ENCODE measurements at places on chromosomes 2 and 18.

GRCh38 chr2:22487541-22487940 lies 897.4 kb upstream of the KLHL29 start:
- DNase-seq = no peak

GRCh38 chr2:106534471-106534870 lies 47.3 kb downstream of the CD8B2 start:
- DNase-seq = no peak

DNA sequence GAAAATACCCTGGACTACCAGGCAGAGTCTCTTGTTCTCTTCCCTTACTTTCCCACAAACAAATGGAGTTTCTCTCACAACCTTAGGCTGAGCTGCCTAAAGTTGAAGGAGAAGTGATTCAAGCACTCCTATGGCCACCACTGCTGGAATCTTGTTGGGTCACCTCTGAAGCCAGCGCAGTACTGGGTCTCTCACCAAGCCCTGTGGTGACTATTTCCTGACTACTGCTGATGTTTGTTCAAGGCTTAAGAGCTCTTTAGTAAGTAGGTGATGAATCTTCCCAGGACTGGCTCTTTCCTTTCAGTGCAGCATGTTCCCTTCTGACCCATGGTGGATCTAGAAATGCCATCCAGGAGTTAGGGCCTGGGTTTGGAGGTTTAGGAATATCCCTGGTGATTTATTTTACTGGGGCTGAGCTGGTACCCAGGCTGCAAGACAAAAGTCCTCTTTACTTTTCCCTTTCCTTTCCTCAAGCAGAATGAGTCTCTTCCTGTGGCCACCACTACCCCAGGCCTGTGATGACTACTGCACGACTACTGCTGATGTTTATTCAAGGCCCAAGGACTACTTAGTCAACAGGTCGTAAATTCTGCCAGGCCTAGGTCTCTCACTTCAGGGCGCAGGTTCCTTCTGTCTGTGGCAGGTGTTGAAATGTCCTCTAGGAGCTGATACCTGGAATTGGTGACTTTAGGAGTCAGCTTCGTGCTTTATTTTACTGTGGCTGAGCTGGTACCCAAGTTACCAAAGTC lies 121.8 kb downstream of the SLC4A10 start:
- DNase-seq = no peak

DNA sequence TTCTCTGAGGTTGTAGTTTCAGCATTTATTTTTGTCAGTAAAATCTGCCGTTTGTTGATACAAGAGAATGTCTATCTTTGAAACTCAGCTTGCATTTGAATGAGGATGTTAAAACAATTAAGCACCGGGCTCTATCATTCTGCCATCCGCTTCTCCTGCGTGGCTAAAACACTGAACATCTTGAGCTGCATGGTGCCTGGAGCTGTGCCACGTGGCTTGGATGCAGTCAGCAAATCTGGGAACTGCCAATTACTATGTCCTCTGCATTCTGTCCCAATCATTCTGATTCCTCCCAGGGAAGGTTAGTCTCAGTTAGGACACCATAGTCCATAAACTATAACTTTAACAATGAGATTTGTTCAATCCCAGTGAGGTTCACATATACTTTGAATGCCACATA lies 598.4 kb downstream of the FBXO15 start:
- DNase-seq = no peak

GRCh38 chr18:39872651-39873050 lies 2082.4 kb upstream of the PIK3C3 start:
- no peak for DNase-seq

GRCh38 chr2:68765739-68766375 lies 31.2 kb downstream of the ARHGAP25 start:
- DNase-seq = no peak

DNA sequence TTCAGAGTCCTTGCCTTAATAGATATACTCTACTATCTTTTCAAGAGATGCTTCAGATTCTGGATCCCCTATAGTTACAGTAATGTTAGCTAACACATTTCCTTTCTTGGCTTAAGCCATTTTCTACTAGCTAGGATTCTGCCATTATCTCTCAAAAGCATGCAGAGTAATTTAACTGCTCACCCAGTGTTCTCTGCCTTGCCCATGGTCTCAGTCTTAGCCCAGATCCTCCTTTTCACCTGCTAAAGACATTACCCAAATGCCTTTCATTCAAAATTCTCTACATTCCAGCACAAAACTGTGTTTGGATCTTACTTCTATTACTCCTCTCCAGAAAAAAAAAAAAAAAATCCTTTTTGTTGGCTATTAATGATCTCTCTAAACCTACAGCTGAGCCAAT lies 474.2 kb upstream of the LRRTM1 start:
- DNase-seq = no peak

DNA sequence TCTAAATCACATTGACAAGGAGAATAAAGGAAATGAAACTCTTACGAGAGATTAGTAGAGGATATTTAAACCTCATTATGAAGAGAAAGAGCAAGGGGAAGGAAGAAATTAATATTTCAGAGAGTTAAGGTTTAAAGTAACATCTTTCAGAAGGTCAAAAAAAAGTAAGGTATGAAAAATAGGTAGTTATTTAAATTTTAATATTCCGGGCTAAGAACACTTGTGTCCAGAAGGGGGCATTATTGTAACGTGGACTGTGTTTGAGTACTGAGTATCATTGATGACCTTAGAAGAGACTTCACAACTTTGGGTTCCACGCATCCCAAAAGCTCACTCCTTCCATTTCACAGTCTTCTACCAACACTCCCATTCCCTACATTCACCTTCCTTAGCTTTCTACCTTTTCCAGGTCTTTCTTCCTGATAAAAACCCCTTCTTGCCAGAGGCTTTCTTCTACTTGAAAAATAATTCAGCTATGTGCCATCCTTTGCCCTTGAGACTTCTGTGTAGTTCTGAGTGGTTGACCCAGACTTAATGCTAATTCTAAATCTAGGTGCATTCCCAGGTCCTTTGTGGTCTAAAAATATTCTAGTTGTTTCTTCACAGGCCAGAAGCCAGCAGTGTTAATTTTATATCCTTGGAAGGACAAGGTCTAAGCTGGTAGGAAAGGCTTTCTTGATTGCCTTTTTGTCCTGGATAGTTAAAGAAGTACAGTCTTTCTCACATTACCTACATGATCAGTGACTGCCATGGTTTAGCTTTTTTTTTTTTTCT lies 16.5 kb downstream of the DYNC1I2 start:
- DNase-seq = no peak

DNA sequence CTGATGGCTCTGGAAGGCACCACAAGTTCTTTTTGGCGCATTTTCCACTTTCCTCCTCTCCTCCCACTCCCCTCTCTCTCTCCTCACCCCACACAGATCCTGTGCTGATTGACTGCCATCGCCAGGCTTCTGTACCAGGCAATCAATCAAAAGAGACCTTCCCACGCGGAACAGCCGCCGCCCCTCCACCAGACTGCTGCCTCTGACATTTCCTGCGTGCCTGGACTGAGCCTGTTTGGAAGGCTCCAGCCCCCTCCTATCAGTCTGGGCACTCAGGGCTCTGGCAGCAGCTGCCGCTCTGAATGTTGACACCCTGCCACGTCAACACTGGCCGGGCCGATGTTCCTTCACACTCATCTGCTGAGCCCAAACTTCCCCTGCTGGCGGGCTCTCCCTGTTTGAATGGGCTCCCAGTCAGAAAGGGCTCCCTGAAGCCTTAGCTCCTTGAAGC lies 467.7 kb downstream of the EPHA4 start:
- DNase-seq = peak; percentile 10

DNA sequence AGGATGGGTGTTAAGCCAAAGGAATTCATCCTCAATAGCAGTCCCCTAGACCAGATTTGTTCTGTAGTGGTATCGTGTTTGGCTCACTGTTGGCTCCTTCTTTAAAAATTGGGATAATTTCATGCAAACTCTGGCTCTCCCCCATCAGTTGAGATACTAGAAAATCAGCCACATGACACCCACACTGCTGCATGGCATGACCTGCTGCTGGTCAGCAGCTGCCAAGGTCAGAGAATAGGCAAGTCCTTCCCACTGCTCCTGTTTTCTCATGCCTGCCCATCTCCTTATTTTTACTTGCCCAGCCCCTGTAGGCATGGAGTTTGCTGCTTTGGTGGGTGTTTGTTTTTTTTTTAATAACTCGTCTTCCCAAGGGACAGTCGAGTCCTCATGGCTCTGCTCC lies 1.0 kb upstream of the SNRNP200 start:
- DNase-seq = no peak

DNA sequence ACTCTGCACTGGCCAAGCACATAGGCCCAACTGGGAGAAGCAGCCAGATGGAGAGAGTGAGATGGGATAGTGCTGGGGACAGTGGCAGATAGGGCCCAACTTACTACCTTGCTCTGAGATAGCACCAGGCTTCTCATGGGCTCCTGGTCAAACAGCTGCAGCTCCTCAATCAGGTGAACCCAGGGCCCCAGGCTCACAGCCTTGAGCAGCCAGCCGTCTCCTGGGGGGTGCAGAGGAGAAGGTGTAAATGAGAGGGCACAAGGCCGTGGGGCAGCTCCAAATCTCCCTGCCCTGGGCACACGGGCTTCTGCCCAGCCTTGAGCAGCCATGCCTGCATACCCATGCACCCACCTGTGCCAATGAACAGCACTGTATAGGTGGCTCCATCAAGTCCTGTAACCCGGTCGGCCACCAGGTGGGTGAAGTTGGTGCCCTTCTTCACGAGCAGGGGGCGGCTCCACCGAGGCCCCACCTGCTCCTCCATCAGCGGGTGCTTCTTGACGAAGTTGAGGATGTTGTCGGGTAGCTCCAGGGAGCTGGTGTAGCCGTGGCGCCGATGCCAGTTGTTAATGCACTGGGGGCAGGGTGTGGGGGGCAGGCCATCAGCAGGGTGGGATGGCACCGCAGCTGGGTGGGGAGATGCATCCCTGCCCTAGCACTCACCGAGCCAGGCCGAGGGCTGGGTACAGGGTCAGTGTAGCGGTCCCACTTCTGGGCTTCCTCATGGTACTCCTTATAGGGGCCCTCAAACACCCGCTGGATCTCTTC lies 5.9 kb upstream of the ANKRD39 start:
- no peak for DNase-seq

DNA sequence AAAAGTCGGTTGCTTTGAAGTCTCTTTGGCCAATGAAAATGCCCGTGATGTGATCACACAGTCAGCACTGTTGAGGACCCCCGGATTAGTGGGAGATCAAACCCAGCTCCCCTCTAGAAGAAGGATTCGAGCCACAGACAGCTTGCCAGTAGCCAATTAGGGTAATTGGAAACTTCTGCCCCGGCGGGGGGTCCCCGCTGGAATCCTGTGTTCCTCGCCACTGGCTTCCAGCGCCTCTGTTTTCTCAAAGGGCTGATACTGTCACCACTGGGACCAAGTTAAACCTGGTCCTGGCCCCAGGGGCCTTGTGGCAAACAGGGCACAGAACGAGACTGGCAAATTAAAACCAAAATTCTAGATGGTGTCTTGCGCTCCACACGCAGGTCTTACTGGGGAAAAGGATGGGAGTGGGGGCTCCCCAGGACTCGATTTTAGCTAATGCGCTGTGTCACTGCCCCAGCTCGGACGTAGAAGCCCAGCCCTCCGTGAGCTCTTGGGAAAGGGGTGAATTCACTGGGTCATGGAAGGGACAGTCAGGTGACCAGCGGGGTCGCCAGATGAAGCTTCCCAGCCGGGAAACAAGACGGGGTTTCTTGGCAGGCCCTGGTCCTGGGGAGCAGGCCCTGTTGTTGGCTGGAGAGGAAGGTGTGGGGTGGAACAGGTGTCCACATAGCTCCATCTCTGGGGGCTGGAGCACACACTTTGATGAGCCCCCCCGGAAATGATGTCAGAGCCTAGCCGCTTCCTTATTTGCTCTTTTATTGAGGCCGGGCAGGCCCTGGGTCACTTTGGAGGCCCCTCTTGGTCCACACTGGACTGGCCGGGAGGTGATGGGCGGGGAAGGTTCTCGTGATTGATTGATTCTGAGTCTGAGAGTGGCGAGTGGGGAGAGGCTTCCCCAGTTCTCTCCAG lies 90.2 kb downstream of the SMAD7 start:
- DNase-seq = no peak

Measured in nucleus accumbens (tissue), 56 donors.